ENCODE measurements at places on chromosomes 12 and 14.

- DNase-seq: no peak
These were observed 3.8 kb upstream of the B3GNT4 start for GRCh38 chr12:122199484-122200355.

- DNase-seq: no peak
These were observed 298.1 kb upstream of the PRICKLE1 start for GRCh38 chr12:42887657-42888056.

DNA sequence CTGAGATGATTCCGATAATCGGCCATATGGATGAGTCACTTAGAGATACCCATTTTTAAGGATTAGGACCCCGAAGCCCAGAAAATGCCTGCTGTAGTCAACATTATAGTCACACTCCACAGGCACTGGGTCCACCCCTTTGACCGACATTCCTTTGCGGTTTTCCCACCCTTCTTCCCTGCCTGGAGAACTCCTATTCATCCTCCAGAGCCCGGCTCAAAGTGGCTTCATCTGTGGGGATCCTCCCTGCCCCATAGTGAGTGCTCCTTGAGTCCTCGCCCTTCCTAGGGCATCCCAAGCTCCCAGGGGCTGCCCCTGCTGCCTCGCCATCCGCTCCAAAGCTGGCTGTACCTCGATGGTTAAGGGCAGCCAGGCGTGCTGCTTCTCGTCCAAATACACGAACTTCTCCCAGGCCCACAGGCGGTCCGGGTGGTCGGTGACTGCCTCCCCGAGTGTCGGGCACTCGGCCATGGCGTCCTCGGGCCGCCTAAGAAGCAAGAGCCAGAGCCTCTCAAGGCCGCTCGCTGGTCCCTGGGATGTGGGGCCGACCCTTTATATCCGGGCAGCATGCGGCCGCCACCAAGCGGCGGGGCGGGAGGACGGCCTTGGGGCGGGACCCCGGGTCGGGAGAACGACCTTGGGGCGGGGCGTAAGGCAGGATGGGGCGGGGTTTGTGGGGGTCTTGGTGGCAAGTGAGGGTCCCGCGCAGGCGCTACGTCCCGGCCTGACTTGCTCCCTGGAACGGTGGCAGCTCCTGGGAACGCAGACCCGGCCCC, at the start of gene TCL1A:
Gene TCL1A (minus strand): TSS at position 530 of the 776 bp plus-strand sequence. CDS start 59 bp downstream, at position 471.
- DNase-seq: no peak

GRCh38 chr12:6644257-6644596, 3.0 kb downstream of the ACRBP start:
- DNase-seq: no peak

DNA sequence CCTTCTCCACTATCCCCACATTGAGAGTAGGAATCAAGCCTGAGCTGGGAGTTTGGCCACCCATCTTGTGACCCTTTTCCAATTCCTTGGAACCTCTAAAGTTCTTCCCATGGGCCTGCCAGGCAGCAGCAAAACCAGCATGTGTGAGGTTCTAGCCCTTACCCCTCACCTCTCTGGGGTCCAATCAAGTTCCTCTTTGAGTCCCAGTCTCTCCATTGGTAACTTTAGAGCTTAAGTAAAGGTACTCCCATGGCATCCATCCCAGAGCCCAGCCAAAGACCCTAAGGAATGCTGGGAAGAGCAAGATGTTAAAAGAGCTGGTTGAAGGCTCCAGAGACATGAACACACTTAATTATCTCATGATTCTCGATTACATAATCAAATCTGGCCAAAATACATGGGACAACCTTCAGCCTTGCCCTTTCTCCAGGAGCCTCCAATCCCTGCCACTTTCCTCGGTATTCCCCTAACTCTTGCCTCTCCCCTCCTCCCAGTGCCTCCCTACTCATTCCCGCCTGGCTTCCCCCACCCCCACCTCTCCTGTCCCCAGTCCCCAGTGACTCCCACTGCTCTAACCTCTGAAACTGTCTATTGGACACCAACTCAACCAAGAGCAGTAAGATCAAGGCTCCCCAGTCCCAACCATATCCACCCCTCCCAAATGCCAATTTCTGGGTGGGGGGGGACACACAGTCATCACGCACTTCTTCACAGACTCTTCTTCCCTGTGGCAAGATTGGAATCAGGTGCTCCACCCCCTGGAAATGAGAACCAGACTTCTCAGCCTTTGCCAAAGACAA, 4.8 kb upstream of the TNS2 start:
- no peak for DNase-seq

GRCh38 chr12:106049546-106049945, 89.2 kb downstream of the NUAK1 start:
- DNase-seq: no peak

DNA sequence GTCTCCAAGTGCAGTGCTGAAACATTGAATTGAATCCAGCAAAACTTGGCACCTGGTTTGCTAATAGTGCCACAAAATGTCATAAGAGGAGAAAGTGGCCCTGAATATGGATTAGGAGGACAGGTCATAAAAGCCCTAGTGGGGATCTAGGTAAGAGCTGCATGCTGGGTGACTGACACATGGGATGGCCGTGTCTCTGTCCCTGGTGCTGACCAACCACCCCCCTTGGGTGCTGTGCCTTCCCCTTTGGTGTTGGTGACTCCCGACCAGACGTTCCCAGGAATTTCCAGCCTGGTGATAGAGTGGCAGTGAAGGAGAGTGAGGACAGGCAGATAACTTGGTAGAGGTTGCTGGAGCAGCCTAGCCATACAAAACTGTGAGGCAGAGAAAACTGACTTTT, 142.8 kb downstream of the VRK1 start:
- no peak for DNase-seq

GRCh38 chr14:69237142-69237541, 22.8 kb upstream of the GALNT16 start:
- DNase-seq: no peak

GRCh38 chr12:54959291-54960018, 25.1 kb downstream of the TESPA1 start:
- DNase-seq: no peak

- no peak for DNase-seq
These were observed 38.5 kb upstream of the CHGA start for GRCh38 chr14:92884410-92884809.

GRCh38 chr14:45083617-45083975, 320 bp upstream of the PRPF39 start:
- DNase-seq: no peak

GRCh38 chr14:65877624-65878023, 465.1 kb downstream of the FUT8 start:
- DNase-seq: no peak

DNA sequence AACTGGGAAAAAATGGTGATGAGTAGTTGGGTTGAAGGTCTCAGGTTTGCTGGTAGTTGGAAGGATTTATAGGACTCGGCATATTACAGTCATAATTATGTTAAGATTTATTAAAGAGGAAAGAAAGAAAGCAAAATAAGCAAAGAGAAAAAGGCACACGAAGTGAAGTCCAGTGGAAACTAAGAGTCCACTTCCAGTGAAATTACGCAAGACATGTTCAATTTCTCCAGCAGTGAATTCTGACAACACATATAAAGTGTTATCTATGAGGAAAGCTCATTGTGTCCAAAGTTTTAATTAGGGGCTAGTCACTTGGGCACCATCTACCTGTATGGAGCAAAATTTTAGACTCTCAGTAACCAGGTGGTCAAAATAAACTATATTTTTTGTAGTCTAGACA, 143.3 kb downstream of the CEP128 start:
- DNase-seq: no peak

- DNase-seq: no peak
These were observed 34.3 kb upstream of the LMNTD1 start for GRCh38 chr12:25587346-25587745.

DNA sequence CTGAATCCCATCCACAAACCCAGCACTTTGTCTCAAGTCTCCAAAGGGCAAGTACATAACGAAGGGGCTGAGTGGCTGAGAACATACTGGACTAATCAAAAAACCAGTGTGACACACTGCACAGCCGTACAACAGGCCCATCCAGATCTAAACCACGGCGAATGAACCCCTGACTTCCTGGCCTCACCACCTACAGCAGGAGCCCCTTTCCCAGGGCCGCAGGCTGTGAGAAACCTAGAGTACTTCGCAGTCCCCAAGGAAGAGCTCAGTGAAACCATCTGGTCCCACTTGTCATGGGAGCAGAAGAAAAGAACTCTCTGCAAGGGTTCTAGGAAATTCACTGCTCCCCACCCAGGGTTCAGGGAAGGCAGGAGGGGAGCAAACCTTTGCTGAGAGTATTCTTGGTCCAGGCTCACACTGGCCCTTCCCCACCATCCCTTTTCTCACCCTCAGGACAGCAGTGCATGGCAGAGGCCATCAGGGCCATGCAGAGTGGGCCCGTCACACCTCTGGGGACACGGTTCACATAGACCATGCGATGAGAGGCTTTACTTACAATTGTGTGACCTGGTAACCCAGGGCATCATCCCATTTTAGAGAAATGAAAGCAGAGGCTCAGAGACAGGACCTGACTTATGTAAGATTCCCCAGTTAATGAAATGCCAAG, 192.8 kb downstream of the BCL11B start:
- no peak for DNase-seq

DNA sequence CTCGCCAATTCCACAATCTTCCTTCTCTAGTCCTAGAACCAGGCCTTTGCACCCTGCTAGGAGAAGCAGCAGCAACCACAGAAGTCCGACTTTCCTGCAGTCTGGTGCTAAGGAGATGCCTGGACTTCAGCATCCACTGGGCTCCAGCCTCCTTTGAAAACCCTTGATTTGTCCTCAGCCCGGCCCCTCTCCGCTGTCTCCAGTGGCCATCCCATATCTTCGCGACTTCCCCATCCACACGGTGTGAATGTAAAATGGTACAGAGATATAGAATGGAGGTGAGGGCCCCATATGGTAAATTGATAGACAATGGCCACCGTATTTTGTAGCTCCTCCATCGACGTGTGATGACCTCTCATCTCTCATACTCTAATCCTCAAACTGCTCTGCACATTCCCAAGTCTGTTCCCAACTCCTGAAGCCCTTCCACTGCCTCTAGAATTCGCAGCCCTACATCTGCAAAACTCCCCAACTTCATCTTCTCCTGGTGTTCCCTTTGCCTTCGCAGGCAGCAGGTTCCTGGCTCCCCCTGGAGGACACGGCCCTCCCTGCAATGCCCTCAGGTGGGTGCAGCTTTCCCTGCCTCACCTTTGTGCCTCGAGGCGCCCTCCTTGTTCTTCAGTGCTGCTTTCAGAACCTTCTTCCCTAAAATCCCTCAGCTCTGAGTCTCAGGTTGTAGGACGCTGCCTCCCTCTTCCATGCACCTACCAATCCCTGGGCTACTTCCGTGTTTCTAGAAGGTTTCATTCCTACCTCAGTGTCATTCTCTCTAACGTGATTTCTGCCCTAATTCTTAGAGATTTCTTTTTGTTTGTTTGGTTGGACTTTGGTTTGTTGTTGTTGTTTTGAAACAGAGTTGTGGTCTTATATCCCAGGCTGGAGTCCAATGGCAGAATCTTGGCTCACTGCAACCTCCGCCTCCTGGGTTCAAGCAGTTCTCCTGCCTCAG, 36.7 kb downstream of the TMBIM6 start:
- DNase-seq: peak; percentile 3

- no peak for DNase-seq
These were observed 33.0 kb downstream of the CAND1 start for GRCh38 chr12:67302162-67302561.

DNA sequence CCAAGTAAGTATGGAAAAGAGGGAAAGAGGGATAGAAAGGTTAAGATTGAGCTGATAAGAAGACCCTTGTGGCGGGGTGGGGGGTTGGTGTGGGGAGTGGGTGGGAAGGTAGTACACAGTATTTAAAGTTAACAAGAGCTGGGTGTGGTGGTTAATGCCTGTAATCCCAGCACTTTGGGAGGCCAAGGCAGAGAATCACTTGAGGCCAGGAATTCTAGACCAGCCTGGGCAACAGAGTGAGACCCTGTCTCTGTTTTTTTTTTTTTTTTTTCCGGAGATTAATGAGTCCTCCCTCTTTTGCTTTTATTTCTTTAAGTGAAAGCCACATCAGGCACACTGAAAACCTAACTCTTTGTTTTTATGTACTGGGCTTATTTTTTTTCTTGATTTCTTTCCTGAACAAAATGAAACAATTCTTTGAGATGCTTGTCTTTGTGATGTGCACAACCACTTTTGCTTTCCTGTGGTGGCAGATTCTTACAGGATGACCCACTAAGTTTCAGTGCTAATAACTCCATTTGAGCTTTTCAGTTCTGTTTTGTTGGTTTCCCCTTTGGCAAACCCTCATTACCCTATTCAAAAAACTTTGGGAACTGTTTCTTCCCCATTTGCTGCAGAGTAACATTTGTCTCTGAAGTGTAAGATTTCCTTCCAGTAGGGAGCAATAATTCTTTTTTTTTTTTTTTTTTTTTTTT, 54.8 kb downstream of the WNK1 start:
- DNase-seq: no peak

DNA sequence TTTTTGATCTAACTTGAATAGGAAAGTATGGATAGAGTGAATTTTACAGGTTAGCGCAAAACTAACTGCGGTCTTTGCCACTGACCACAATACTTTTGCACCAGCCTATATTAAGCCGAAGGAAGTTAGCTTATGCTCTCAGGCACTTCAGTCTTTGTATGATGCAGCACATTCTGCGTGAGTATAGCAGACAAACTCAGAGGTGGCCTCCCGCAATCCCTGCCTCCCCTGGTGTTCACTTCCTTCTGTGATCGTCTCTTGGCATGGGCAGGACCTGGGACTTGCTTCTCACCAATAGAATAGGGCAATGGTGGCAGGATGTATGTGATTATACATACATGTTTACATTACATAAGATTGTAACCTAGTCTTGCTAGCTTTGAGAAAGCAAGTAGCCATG, 10.3 kb upstream of the SLC6A13 start:
- no peak for DNase-seq

GRCh38 chr14:98941481-98941880, 330.5 kb downstream of the BCL11B start:
- DNase-seq: no peak

GRCh38 chr14:55976655-55977054, 141.6 kb upstream of the PELI2 start:
- DNase-seq: no peak

DNA sequence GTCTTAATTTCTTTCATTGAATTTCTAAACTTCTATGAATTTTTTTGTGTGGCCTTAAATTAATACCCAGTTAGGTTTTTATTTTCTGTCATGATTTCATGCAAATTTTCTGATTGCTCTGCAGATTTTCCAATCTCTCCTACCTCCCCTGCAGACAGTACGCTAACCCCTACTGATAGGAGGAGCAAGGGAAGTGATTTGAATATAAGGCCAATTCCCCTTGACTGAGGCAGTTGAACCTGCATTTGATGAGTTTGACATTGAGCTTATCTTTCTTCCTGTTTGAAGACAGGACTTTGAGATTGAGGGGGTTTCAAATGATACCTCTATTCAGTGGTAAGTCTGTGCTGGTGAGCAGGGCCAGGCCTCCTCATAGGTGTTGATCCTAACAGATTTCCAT, 74.6 kb downstream of the SNAPC1 start:
- no peak for DNase-seq

DNA sequence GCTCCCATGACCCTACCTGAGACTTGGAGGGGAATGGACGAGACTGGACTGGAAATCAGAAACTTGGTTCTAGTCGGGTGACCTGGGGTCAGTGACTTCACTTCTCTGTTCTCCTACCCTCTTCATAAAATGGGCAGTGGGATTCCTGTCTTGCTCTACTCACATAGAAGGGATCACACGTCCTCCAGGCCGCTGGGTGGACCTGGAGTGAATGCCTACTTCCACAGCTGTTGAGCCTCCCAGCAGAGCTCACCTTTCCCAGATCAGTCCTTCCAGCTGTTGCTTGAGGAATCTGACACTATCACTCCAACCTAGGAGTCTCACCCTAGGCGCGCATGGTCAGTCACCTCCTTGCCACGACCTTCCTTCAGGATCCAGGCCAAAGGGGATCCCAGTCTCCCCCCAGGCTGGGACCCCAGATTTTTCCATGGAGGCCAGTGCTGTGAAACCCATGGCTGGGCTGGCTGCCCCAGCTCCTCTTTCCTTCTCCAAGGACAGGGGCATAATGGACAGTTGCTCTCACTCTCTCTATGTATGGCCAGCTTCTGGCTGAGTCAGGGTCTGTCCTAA, 637 bp downstream of the ACVRL1 start:
- no peak for DNase-seq

Measured in NCI-H187 (cell line).